Caki2 (cell line): ENCODE measurements at places on chromosomes 3 and 15.

DNA sequence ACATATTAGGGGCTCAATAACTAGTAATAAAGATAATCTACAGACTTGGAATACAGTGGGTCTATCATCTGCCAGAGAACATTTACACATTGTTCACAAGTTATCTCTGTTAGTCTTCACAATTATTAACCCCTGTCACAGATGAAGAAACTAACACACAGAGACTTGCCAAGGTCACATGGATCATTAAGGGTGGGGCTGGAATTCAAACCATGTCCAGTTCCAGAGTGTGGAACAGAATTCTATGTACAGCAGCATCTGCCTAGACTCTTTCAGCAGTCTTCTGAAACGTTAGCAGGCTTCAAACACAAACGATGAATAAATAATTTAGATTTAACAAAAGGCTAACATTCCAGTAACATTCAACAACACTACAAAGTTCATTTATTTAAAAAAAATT, 673.9 kb upstream of the NR2F2 start:
- DNase-seq, result peak; percentile 15

GRCh38 chr15:55992769-55993110, 672 bp downstream of the NEDD4 start:
- no peak for DNase-seq

- no peak for DNase-seq
These were observed 384.7 kb downstream of the EDEM1 start for GRCh38 chr3:5572168-5572567.

DNA sequence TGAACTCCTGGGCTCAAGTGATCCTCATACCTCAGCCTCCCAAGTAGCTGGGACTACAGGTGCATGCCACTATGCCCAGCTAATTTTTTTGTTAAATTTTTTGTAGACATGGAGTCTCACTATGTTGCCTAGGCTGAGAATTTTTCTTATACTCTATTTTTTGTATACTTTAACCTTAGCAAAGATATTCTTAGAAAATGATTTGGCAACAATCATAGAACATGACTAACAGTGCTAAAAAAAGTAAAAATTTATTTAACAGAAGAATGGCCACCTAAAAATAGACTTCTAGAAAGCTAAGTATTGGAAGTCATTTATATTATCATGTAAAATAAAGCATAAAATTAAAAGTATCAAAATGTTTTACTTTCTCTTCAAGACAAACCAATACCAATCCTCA, 322.3 kb downstream of the PLCL2 start:
- no peak for DNase-seq

DNA sequence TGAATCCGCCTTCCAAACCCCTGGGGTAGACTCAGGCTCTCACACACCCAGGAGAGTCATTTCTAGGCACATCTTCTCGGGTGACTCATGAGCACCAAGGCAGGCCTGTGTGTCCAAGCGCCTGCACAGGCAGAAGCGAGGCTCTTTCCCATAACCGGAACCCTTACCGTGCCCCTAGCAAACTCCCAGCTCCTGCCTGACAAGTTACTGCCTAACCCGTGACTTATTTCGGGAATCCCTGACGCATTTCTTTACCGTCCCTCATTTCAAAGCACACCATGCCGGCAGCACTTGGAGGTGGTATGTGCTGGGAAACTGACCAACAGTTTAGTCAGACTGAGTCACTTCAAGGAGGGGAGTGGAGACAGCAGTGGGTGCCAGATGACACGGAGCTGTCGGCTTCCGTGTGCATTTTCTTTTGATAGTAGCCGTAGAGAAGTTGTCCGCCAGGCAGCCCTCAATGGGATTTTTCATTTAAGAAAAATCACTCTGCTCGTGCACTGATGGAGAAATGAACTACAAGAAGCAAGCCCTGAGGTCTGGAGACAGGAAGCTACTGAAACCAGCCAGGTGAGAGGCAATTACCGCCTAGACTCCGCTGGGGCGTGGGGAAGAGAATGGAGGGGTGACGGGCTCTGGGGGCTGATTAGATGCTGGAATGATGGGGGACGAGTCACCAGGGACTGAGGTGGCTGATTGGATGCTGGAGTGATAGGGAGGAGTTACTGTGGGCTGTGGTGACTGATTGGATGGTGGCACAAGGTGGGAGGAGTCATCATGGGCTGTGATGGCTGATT, 17.3 kb upstream of the HRH1 start:
- DNase-seq, result peak; percentile 93

GRCh38 chr3:191549357-191549756, 88.4 kb downstream of the PYDC2 start:
- DNase-seq, result no peak

DNA sequence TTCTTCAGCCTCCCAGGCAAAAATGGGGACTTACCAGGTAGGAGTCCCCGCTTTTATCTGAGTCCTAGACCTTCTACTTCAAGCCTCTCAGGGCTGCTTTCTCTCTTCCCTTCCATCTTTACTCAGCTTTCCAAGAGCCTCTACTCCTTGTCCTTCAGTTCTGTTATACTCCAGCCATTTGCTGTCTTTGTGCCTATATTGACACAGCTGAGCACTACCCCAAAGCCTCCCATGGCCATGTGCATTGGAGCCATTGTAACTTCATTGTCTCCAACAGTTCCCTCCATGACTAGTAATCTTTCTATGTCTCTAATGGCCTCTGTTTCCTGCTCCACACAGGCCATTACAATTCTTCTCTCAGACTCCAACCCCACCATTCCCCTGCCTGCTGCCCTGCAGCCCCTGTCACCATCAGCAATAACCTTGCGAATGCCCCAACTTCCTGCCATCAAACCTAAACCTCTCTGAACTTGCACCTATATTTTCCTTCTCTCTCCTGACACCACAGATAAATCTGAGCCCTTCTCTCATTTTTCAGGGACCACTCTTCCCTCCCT, 77.9 kb upstream of the ADPGK start:
- DNase-seq, result no peak

DNA sequence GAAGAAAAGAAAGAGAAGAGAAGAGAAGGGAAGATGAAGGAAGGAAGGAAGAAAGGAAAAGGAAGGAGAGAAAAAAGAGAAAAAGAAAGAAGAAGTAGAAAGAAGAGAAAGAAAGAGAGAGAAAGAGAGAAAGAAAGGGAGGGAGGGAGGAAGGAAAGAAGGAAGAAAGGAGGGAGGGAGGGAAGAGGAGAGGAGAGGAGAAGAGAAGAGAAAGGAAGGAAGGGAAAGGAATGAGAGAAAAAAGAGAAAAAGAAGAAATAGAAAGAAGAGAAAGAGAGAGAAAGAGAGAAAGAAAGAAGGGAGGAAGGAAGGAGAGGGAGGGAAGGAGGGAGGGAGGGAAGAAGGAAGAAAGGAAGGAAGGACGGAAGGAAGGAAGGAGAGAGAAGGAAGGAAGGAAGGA, 217.9 kb upstream of the POU1F1 start:
- DNase-seq, result no peak

- DNase-seq, result no peak
These were observed 166.6 kb downstream of the TLE3 start for GRCh38 chr15:69931156-69931555.

DNA sequence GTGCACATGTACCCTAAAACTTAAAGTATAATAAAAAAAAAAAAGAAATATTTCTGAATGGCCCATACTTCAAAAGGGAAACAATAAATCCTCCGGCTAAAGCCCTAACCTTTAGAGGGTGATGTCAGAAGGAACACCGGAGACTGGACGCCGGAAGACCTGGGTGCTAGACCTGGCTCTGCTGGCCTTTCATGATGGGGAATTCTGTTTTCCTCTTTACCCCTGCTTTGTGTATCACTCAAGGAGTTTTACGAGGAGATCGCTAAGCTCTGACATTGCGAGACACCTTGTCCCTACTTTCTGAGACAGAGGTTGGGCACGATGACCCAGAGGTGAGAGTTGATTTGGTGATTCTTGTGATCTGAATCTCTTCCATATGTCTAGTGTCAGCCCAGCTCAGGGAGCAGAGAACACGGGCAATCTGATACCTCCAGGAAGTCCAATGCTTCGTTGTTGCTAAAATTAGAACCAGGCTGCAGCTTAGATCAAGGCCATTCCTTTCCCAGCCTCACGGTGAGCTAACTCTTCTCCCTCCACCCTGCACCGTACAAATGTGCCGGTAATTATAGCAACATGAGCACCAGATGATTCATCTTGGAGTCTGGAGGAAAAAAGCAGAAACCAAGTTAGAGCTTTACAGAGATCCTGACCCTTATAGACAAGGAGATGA, 42.0 kb upstream of the CFAP161 start:
- peak; percentile 8 for DNase-seq

DNA sequence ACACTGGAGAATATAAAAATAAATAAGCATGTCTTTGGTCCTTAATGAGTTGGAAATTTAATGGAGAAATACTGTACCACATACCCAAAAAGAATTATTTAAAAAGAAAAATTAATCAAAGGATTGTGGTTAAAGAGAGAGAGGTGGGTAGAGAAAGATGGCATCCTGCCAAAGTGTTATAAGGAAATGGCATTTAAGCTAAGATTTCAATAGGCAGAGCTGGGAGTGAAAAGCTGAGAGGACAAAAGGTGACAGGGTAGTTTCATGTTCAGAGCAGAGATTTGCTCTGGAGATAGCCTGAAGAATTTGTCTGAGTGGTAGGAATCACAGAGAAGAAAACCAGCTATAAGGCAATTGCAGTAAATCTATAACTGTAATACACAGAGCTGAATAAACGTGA, 181.0 kb downstream of the SI start:
- no peak for DNase-seq

DNA sequence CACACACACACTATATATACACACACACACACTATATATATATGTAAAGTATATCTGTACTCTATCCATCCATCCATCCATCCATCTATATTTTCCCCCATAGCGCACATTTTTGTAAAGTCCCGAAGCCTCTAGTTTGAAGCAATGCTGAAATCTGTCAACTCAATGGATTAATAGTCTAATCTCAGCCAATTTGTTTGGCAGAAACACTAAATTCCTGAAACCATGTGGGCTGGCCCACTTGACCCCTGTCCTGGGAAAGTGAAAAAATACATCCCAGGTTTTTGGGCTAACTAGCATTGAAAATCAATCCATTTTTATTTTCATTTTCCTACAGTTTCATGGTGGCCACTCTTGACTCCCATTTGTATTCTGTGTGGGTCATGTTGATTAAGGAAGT, 166.7 kb downstream of the SLCO3A1 start:
- no peak for DNase-seq

DNA sequence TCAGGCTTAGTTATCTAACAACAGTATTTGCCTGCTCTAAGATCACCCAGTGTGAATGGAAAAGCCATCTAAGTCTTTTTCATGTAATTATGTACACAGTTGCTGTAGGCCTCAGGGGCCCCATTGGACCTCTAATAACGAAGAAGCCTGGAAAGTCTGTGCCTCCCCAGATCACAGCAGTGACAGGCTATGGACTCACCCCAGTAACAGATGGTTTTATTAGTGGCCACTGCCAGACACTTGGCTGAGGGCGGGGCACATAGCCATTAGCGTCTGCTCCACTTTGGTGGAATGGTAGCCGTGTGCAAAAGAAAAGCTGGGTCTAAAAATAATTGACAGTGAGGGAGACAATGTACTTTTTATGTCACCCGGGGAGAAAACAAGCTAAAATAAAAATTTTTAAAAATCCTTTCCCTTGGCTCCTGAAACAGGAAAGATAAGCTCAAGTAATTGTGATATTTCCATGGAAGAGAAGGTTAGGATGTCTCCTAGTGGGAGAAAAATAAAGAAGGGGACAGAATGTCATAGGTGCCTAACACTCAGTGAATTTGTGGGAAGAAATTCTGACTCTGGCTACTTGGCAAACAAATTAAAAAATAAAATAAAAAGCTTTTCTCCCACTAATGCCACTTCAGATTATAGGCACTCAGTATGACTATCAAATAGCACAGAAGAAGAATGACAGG, 44.3 kb upstream of the ZNF385D start:
- DNase-seq, result no peak

GRCh38 chr3:107956991-107957900, 133.6 kb downstream of the CD47 start:
- no peak for DNase-seq

DNA sequence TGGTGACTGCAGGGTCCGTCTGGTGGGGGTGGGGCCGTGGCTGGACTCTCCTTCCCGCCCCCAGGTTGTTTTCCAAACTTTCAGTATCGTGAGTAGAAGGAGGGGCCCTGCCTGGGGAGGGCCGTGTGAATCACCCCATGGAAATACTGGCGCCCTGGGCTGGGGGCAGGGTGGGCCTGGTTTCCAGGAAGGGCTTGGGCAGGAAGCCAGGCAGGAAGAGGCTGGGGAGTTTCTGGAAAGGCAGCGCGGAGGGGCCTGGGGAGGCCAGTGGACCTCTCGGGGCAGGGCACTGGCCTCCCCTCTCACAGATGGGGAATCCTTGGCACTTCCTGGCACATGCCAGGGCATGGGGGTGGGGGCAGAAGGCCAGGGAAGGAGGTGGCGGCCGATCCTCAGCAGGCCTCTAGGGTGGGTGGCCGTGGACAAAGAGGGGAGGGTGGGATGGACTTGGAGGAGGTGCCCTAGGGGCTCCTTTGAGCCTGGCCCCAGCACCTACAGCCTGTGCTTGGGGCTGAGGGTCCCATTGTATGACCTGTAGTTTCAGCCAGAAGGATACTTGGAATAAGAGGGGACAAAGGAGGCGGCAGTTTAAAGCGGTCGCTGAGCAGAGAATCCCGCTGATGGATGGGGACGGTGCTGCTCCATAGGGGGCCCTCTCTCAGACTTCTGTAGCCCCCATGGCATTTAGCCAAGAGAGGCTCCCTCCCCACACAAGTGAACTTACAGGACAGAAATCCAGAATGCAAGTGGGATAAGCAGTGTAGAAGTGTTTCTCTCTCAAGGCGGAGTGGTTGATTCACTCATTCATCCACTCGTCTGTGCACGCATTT, 56.5 kb upstream of the GATA2 start:
- no peak for DNase-seq

GRCh38 chr3:42270561-42270960, 4.6 kb upstream of the CCK start:
- DNase-seq, result no peak

- DNase-seq, result no peak
These were observed 30.4 kb downstream of the CHRNA7 start for GRCh38 chr15:32060706-32061105.

GRCh38 chr15:31362886-31363285, 36.3 kb downstream of the KLF13 start:
- no peak for DNase-seq

DNA sequence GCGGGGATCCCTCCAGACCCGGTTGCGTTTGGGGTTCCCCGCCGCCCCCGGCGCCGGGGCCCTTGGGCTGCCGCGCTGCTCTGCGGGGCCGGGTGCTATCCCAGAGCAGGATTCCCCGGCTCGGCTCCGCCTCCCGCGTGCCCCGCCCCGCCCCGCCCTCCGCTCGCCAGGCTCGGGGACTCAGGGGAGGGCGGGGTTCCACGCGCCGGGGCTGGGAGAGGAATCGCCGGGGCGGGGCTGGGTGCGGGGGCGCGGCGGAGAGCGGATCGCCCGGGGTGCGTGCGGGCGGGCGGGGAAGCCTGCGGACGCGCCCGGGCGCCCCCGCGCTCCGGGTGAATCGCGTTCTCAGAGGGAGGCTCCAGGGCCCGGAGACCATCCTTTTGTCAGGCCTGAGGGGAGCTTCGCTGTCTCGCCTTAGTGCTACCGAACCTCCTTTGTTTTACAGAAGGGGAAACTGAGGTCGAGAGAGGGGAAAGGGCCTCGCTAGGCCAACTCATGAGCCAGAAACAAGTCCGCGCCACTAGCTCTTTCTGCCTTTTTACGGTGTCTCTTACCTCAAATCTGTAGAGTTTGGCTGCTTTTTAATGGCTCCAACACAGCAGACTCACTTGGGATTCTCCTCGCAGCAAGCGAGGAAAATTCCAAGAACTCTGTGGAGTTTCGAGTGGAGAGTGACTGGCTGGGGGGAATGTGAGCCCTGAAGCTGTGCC, at the start of gene TMEM158:
Gene TMEM158, minus strand, starts transcription at position 82 of the 710 bp plus-strand sequence. CDS start 260 bp downstream, outside the sequence.
- DNase-seq, result peak; percentile 39

GRCh38 chr15:63380151-63380807, 1.4 kb downstream of the CA12 start:
- peak; percentile 65 for DNase-seq

GRCh38 chr15:66953523-66954229, 111.7 kb upstream of the SMAD3 start:
- DNase-seq, result peak; percentile 90
